Effector memory CD8-positive, alpha-beta T cell (primary cell): ENCODE measurements at places on chromosomes 6 and 20.

DNA sequence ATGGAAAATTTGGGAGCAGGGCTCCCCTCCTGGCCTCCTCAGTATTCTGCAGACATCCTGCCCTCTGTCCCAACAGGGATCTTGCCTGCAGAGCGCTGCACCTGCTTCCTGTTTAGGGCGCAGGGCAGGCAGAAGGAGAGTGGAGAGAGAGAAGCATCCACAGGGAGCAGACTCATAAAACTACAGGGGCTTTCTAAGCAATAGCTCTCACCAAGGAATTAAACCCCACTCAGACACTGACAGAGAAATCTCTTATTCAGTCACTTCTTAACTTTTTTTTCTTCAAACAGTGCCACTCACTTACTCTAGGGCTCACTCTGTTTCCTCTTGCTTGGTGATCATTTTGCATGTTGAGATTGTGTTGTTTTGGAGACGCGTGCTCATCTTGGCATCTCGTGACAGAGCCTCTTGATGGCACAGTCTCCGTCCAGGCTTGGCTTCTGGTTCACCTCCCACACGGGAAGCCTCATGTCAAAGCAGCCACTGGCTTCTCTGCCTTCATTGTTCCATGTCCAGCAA, 153.1 kb upstream of the INSM1 start:
- DNase-seq, result no peak

GRCh38 chr20:59125836-59126235, 37.8 kb upstream of the ZNF831 start:
- no peak for DNase-seq

DNA sequence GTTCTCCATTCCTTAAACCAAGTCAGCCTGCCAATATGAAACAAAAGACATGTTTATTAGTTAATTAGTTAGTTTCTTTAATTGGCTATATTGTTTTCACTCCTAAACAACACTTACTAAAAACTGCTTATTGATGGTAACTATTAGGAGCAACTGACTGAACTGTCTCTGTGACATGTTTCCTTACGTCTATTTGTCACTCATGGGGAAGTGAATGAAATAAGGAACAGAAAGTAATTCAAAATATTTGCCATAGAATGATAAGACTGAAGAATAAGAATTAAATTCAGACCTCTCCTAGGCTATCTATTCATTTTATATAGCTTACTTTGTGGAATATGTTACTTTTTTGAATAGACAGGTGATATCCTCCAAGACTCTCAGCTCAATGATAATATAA, 217.2 kb downstream of the LAMA2 start:
- DNase-seq, result no peak

DNA sequence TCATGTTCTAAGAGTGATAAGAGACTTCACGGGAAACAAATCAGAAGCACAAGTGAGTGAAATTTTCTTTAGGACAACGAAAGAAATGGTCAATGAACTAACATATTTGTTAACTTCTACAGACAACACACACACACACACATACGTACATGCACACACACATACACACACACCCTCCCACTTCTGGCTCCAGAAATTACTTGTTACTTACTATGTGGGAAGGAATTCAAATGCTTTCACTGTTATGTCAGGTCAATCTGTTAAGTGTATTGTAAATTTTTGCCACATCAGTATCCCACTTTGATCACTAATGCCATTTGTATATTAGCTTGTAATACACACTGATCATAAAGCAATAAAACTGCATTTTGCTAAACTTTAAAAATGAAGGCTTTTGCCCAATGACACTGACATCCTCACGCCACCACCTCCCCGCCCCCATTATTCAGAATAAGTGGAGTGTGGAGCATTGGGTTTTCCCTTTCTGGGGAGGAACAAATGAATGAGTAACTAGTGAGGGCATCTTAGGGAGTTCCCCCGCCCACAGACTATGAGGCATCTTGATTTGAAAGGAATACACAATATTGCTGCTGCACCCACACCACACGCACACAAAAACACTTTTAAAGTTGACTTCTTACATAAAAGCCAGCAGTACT, 76.2 kb downstream of the ATXN1 start:
- no peak for DNase-seq

GRCh38 chr6:118663993-118664985, 12.9 kb upstream of the CEP85L start:
- no peak for DNase-seq

GRCh38 chr6:136612666-136613389, 62.6 kb upstream of the MAP7 start:
- no peak for DNase-seq

GRCh38 chr6:56685102-56685733, 42.5 kb upstream of the DST start:
- DNase-seq, result no peak

GRCh38 chr20:19617256-19617655, 140.8 kb upstream of the RIN2 start:
- no peak for DNase-seq

DNA sequence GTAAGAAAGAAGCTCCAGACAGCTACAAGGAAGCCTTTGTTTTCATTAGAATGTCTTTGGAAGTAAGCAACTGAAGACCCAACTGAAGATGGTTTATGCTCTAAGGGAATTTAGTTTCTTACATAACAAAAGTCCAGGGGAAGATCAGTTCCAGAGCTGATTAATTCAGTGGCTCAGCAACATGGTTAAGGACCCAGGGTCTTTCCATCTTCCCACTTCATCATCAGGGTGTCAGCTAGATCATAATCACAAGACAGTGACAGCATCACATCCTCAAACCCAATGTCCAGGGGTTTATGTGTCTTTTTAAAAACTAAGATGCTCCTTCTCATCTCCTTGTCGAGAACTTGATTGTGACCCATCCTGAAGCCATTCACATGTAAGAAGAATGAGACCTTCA, 119.7 kb upstream of the PRDM1 start:
- no peak for DNase-seq

DNA sequence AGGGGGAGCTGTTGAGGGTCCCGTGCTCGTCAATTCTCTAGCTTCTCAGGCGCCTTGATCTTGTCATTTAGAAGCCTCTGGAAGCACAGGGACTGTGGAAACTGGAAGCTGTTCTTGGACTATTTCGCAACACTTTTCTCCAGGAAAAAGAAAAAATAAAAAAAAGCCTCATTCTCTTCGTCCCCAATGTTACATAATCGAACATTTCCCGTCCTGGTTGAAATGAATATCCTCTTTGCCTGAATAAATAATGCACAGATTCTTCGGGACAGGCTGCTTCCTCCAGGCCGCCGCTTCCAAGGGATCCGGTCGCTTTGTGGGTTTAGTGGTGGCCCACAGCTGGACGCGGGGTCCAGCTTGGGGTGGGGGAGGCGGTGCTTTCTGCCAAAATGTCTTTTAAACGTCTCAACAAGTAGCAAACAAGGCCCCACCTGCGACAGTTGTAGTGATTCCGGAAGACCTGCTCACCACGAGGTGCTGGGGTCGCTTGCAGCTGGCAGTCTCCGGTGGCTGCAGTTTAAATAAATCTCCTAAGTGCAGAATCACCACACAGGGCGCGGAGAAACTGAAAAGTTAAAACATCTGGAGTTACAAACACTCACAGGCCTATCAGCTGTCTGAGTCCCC, 125.9 kb upstream of the ESR1 start:
- no peak for DNase-seq

- peak; percentile 83 for DNase-seq
These were observed at the start of gene GCLC for GRCh38 chr6:53544470-53545308. TSS of gene GCLC (minus strand) at chr6:53545101. CDS start at chr6:53544645, 456 bp downstream.

GRCh38 chr6:170086639-170087420, 204.0 kb downstream of the DLL1 start:
- DNase-seq, result no peak

DNA sequence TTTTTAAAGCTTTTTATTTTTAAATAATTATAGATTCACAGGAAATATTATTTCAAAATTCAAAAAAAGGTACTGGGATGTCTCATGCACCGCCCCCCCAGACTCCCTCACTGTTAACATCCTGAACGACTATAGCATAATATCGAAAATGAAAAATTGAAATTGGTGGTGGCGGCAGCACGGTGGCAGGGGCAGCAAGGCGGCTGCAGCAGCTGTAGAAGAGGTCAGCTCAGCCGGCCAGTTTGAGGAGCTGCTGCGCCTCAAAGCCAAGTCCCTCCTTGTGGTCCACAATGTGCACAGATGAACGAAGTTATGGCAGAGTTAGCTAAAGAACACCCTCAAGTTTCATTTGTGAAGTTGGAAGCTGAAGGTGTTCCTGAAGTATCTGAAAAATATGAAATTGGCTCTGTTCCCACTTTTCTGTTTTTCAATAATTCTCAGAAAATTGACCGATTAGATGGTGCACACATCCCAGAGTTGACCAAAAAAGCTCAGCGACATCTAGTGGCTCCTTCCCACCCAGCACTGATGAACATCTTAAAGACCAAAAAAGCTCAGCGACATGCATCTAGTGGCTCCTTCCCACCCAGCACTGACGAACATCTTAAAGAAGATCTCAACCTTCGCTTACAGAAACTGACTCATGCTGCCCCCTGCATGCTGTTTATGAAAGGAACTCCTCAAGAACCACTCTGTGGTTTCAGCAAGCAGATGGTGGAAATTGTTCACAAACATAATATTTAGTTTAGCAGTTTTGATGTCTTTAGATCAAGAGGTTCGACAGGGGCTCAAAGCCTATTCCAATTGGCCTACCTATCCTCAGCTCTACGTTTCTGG, 100.8 kb downstream of the FAM217A start:
- peak; percentile 31 for DNase-seq

GRCh38 chr20:24051160-24051559, 62.6 kb upstream of the GGTLC1 start:
- no peak for DNase-seq

- no peak for DNase-seq
These were observed 61.7 kb upstream of the NUP153 start for GRCh38 chr6:17768388-17768787.

GRCh38 chr6:145583753-145584152, 151.6 kb downstream of the EPM2A start:
- no peak for DNase-seq

DNA sequence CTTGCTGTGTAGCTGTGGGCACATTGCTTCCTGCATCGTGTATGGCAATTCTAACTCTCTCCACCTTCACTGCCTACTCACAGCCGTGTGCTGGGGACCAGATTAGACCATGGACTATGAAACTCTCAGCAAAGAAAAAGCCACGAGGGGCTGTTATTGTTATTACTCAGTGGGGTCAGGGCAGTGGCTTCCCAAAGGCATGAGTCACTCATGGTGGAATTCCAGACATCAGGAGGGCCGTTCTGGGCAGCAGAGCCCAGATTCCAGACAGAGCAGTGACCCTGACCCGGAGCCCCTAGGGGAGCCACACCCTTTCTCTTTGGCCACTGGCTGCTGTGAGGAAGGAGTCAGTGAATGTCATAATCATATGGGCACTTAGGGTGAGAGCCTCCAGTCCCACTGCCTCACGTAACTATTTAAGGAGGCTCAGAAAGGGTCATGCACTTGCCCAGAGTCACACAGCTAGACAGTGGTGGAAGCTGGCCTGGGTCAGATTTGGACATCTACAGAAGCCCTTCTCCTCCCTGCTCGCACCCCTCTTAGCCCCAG, 22.2 kb upstream of the CCN5 start:
- DNase-seq, result no peak

- no peak for DNase-seq
These were observed 260.4 kb downstream of the PTPRK start for GRCh38 chr6:128259730-128260685.

- DNase-seq, result peak; percentile 78
These were observed at the start of gene SLC9A8 for GRCh38 chr20:49812507-49813304. TSS of gene SLC9A8 (plus strand) at chr20:49812828. CDS start at chr20:49812923, 95 bp downstream.

- DNase-seq, result no peak
These were observed 66.8 kb downstream of the CPNE5 start for GRCh38 chr6:36772397-36772796.

- no peak for DNase-seq
These were observed 6.4 kb downstream of the ADGRF5 start for GRCh38 chr6:46915380-46915779.

DNA sequence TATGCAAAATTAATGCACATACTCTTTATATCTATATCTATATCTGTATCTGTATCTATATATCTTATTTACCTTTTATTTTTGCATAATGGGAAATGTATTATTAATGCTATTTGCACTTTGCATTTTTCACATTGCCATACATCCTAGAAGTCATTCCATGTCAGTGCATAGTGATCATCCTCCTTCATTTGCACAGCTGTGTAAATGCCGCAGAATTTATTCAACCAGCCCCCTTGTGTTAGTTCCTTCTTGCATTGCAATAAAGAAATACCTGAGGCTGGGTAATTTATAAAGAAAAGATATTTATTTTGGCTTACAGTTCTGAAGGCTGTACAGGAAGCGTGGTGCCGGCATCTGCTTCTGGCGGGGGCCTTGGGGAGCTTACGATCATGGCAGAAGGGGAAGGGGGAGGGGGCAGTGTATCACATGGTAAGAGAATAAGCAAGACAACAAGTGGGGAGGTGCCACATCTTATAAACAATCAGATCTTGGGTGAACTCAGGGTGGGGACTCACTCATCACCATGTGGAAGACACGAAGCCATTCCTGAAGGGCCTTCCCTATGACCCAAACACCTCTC, 101.9 kb upstream of the RNF24 start:
- DNase-seq, result no peak

DNA sequence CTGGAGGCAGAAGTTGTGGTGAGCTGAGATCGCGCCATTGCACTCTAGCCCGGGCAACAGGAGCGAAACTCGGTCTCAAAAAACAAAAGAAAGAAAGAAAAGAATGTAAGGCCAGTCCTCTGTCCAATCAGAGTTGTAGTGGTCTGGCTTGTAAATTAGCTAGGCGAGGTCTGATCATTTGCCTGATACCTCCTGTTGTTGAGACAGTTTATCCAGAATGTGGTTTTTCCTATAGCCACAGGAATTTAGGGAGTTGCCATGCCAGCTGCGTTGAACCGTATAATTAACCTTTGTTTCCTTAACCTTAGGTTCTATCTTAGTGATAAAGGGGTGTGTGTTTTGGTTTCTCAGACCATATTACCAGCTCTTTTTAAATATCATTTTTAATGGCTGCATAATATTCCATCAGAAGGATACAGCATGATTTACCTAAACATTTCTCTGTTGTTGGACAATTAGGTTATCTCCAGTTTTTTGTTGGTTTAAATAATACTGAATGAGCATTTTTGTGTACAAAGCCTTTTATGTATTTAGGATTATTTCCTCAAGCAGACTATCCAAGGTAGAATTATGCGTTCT, 11.7 kb upstream of the PPARD start:
- DNase-seq, result no peak

GRCh38 chr6:44076356-44077213, 50.7 kb downstream of the MRPL14 start:
- DNase-seq, result no peak

- no peak for DNase-seq
These were observed 15.7 kb upstream of the REPS1 start for GRCh38 chr6:139003751-139004150.

GRCh38 chr6:88238065-88238464, 71.9 kb upstream of the CNR1 start:
- no peak for DNase-seq
